ENCODE measurements at places on chromosomes 11 and 22. TPM values are rescaled to one million over a fixed set of nuclear protein-coding genes. Genes with fewer than 3 reads are reported as not detected.

Gene DUSP18
- 4.4 TPM for total RNA-seq

Gene MPEG1
- total RNA-seq: not detected

Gene CHADL
- total RNA-seq: not detected

Gene C11orf65
- 0.19 TPM for total RNA-seq

Gene TUB
- 6.7 TPM for total RNA-seq

Gene OR4B1
- not detected for total RNA-seq

Gene OR52I1
- not detected for total RNA-seq

Gene HDHD5
- total RNA-seq: 46.9 TPM

Gene SEZ6L
- total RNA-seq: not detected

Gene FAM111B
- 6.1 TPM for total RNA-seq

Gene SWAP70
- total RNA-seq: 33.5 TPM

Gene CHST1
- 0.95 TPM for total RNA-seq

Gene FAM83F
- total RNA-seq: not detected

Gene MMP1
- 0.71 TPM for total RNA-seq

Gene YAP1
- total RNA-seq: 58.6 TPM

Gene P4HA3
- 38.3 TPM for total RNA-seq

Gene LRRC74B
- total RNA-seq: not detected

Gene SLC35F2
- 50.4 TPM for total RNA-seq

Gene ZFPL1
- total RNA-seq: 37.1 TPM

Gene SIAE
- total RNA-seq: 12.8 TPM

Measured in A549 treated with AZD2906 at 1 μM for 4 hours (cell line).